HCT116 (cell line): ENCODE measurements at places on chromosomes 7 and 10. TPM values are rescaled to one million over a fixed set of nuclear protein-coding genes. Genes with fewer than 3 reads are reported as not detected.

CALML3 gene
- not detected for total RNA-seq

PCLO gene
- total RNA-seq = 2.4 TPM

HABP2 gene
- total RNA-seq = 0.20 TPM

CXCL12 gene
- total RNA-seq = 0.47 TPM

STK31 gene
- total RNA-seq = not detected

DNA sequence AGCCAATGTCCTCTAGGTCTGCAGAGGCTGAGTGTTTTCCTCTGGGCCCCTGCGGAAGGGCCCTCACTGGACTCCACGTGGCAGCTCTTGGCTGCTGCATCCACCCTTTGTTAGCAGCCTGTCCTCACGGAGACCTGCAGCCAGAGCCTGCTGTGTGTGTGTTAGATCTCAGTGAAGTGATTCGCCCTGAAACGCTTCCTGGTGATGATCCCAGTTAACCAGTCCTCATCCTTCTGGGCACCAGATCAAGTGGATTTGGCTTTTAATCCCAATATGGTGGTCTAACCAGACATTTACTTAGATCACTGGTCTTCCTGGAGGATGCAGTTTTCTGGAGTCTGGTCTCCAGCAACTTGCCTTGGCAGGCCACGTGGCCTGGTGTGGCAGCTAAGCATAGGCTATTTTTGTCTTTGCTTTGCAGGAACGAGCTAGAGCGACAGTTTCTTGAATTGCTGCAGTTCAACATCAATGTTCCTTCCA, 39.5 kb upstream of the GJD4 start:
- no peak overlapping the region for H3K27ac ChIP-seq
- H3K27me3 ChIP-seq = no peaks in the 10 kb centered on the region
- no peak overlapping the region for H3K4me3 ChIP-seq
- no peak for DNase-seq

DNA sequence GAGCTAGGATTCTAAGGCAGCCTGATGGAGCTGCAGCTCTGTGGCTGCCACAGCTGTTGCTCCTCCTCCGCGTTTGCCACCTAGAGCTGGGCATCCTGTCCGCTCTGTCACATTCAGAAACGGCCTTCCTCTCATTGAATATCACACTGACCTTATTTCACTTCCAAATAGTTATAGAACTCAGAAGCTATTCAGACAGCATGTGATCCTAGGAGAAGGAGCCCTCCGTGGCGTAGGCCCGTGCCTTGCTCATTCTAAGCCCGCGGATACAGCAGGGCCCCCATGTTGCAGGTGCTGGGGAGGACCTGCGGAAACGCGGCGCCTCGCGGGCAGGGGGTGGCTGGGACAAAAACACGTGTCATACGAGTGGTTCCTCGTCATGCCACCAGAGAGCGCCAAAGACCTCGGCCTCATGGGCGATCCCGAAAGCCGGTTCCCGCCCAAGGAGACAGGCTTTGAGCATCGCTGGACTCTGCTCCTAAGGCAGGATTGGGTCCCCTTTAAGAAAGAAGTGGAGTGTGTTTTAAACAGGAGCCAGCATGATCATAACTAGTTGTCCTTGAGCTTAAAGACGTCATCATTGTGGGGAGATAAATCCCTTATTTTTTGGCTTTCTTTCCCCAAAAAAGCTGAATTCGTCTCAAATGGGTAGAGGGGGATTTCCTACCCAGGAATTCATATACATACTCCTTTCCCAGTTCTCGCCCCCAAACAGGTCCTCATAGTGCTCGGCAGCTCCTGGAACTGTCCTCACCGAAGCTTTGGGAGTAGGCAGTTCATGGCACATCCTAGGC, 17.9 kb upstream of the FIGNL1 start:
- H3K27ac ChIP-seq = no peak overlapping the region
- H3K27me3 ChIP-seq = no peaks in the 10 kb centered on the region
- DNase-seq = peak; percentile 52
- no peak overlapping the region for H3K4me3 ChIP-seq
- H3K36me3 ChIP-seq = no peaks in the 10 kb centered on the region
- peaks cover 5% of the 10 kb centered on the region for H3K4me1 ChIP-seq

DNA sequence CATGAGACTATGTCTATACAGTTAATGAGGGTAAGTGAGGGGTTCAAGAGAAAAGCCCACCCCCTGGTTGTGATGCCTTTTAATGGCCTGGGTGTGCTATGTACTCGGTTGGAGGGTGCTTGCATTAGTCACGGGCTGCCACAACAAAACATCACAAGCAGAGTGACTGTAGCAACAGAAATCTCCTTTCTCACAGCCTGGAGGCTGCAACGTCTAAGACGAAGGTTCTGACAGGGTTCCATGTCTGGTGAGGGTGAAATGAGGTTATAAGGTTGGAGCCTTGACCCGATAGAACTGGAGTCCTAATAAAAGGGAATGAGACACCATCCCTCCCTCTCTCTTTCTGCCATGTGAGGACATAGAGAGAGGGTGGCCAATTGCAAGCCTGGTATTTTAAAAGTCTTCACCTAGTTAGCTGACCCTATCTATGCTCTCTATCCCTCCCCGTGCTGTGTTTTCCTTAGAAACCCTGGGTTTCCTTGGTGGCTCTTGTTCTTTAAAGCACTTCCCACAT, 126.0 kb upstream of the GDF10 start:
- no peak overlapping the region for H3K4me3 ChIP-seq
- no peak overlapping the region for H3K27ac ChIP-seq

- H3K27me3 ChIP-seq = no peaks in the 10 kb centered on the region
- no peaks in the 10 kb centered on the region for H3K4me1 ChIP-seq
- no peak overlapping the region for H3K4me3 ChIP-seq
- H3K27ac ChIP-seq = no peak overlapping the region
- DNase-seq = no peak
These were observed 521.4 kb upstream of the SEMA3D start for GRCh38 chr7:85708221-85708620.

- H3K4me3 ChIP-seq = no peak overlapping the region
- H3K36me3 ChIP-seq = no peaks in the 10 kb centered on the region
- peaks cover 23% of the 10 kb centered on the region for H3K27me3 ChIP-seq
- H3K27ac ChIP-seq = no peak overlapping the region
- DNase-seq = no peak
These were observed 214.6 kb upstream of the ZNF32 start for GRCh38 chr10:43863270-43863669.

- H3K36me3 ChIP-seq = no peaks in the 10 kb centered on the region
- H3K4me1 ChIP-seq = peaks cover 21% of the 10 kb centered on the region
- no peak for DNase-seq
- no peak overlapping the region for H3K27ac ChIP-seq
- peaks cover 41% of the 10 kb centered on the region for H3K27me3 ChIP-seq
- H3K4me3 ChIP-seq = no peak overlapping the region
These were observed 12.7 kb upstream of the PDLIM1 start for GRCh38 chr10:95303535-95303934.

- no peak overlapping the region for H3K27ac ChIP-seq
- no peaks in the 10 kb centered on the region for H3K36me3 ChIP-seq
- DNase-seq = no peak
- no peak overlapping the region for H3K4me3 ChIP-seq
- H3K27me3 ChIP-seq = peaks cover 46% of the 10 kb centered on the region
- H3K4me1 ChIP-seq = no peaks in the 10 kb centered on the region
These were observed 325.7 kb upstream of the MKI67 start for GRCh38 chr10:128451879-128452278.

- no peak within 1 kb of the TSS for H3K27ac ChIP-seq
- DNase-seq = no peak
- H3K4me3 ChIP-seq = no peak within 1 kb of the TSS
- no peaks in the 10 kb centered on the region for H3K36me3 ChIP-seq
- peaks cover 5% of the 10 kb centered on the region; the same call in 1 of the 2 replicates for H3K27me3 ChIP-seq
These were observed at the start of gene TBXAS1 for GRCh38 chr7:139829025-139829774. TSS of gene TBXAS1 (plus strand) at chr7:139829264. CDS start at chr7:139829391, 127 bp downstream.
